ENCODE measurements at places on chromosomes 12 and 14. TPM values are rescaled to one million over a fixed set of nuclear protein-coding genes. Genes with fewer than 3 reads are reported as not detected.

The ZC3H10 gene
- total RNA-seq, result 7.7 TPM

The LRP1-AS gene
- total RNA-seq, result not detected

The NPFF gene
- total RNA-seq, result not detected

The SYCP3 gene
- total RNA-seq, result not detected

The CCDC38 gene
- not detected for total RNA-seq

The SYNDIG1L gene
- total RNA-seq, result not detected

The C12orf54 gene
- total RNA-seq, result not detected

The COX6A1 gene
- total RNA-seq, result 34.4 TPM
